ENCODE measurements at places on chromosomes 7 and 10.

- DNase-seq, result no peak
Observed at GRCh38 chr10:7302392-7302906, 108.4 kb downstream of the SFMBT2 start.

GRCh38 chr7:153522261-153522660 is 529.9 kb upstream of the DPP6 start:
- no peak for DNase-seq

GRCh38 chr7:11315666-11316258 is 342.1 kb downstream of the PHF14 start:
- no peak for DNase-seq

GRCh38 chr10:50216418-50216817 is 34.9 kb downstream of the ASAH2 start:
- no peak for DNase-seq

- no peak for DNase-seq
Observed at GRCh38 chr7:73585196-73585595, 6.8 kb upstream of the TBL2 start.

DNA sequence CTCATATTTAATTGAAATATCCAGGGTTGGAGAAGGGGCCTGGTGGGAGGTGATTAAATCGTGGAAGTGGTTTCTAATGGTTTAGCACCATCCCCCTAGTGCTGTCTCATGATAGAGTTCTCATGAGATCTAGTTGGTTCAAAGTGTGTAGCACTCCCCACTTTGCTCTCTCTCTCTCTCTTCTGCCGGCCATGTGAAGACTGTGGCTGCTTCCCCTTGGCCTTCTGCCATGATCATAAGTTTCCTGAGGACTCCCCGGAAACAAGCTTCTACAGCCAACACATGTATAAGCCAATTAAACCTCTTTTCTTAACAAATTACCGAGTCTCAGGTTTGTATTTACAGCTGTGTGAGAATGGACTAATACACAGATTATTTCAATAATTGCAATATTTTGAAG is 305.8 kb upstream of the KCND2 start:
- no peak for DNase-seq

DNA sequence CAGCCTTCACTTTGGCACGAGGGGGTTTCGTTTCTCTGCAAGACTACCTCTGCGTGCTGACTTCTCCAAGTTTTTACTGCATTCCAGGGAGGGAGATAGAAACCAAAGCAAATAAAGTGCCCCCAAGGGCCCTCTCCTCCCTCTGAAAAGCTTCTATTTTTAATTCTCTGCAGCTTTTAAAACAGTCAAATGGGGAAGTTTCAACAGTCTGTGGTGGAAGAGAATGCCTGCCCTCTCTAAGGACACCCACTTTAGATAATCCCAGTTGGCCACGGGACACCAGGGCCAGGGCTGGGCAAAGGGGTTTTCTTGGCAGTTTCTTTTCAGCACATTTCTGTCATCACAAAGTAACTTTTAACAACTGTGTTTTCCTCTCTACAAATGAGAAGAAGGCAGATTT is 386.7 kb upstream of the NPVF start:
- DNase-seq, result peak; percentile 33

DNA sequence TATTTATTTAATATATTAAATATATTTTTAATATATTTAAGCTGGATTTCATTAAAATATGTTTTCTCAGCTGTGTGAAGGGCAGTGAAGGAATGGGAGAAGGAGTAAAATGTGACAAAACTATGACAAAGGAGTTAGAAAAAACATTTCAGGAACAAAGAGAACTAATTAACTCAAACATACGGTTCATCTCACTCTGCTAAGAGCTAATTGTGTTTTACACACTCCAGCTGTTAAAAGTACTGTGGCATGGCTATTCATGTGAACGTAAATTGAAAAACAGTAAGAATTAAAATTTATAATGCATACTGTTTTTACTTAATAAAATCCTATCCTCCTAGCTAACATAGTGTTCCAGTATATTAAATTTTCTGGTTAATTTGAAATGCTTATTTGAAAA is 262.5 kb upstream of the GNAI1 start:
- no peak for DNase-seq

- peak; percentile 82 for DNase-seq
Observed at GRCh38 chr10:123132576-123133477, 2.9 kb upstream of the HMX3 start.

DNA sequence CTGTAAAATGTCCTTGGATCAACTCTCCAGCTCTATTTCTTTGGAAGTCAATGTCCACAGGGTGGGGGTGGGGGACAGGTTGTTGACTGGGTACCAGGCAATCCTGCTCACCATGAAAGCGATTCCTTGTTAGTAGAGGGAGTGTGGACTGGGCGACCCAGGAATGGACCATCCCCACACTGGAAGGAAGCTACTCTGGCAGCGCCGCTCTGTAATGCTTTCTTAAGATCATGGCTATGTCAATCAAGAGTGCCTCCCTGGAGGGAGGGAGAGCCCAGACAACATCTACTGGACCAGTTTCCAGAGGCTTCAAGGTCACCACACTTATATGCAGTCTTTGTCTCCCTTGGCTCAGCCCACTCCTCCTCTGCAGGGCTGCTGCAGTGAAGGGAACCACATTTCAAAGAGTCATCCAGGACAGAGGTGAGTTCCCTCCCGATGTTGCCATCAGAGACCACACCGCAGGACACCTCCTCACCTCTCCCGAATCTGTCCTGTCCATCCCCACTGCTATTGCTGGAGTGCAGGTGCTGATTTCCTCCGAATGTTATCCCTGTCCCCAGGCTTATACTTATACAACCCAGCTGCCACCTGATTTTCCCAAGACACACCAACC is 6.9 kb downstream of the GIMAP5 start:
- DNase-seq, result no peak

DNA sequence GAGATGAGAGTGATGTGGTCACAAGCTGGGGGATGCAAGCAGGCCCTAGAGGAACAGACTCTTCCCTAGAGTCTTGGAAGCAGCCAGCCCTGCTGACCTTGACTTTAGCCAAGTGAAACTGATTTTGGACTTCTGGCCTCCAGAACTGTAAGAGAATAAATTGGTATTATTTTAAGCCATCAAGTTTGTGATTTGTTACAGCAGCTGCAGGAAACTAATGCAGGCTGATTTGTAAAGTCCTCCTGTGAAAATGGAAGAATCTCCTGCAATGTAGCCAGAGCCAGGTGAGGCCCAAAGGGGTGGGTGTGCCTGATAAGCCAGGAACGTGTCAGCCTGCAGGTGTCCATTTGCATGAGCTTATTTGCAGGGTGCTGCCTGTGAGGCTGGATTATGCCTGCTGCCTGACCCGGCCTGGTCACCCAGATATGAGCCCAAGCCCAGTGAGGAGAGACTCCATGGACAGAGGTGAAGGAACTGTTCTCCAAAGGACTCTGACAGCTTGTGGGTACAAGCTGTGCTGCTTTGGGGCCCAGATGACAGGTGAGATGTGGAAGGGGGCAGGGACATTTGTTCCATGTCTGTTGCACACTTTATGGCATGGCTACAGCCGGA is 24.6 kb upstream of the PLEKHA1 start:
- no peak for DNase-seq

DNA sequence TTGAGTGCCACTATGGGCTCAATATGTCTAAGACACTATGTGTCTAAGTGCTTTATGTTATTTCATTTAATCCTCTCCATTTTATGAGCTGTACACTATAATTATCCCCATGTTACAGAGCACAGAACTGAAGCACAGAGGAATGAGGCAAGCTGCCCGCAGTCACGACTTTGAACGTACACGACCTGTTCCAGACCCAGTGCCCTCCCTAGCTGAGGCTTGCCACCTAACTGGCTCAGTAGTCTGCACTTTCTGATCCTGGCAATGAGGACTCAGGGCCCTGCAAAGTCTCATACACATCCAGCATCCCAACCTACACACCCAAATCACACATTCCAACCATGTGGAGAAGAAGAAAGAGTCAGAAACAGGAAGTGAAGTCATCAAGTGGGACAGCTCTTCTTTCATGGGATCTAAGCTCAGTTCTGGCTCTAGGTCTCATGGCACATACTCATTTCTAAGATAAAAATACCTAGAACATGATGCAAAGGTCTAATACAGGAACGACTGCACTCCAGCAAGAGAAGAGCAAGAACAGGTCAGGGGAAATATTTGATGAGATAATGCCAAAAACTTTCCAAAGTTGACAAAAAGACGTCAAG is 42.4 kb upstream of the DDC start:
- DNase-seq, result no peak

GRCh38 chr10:25522946-25523608 is 348.3 kb downstream of the GPR158 start:
- no peak for DNase-seq

- no peak for DNase-seq
Observed at GRCh38 chr7:41098402-41098801, 604.5 kb downstream of the INHBA start.

- DNase-seq, result no peak
Observed at GRCh38 chr7:156618780-156619367, 21.7 kb upstream of the RNF32 start.

- no peak for DNase-seq
Observed at GRCh38 chr10:12103802-12104201, 25.7 kb upstream of the SEC61A2 start.

GRCh38 chr7:31443457-31443856 is 70.4 kb upstream of the ITPRID1 start:
- DNase-seq, result peak; percentile 55

- DNase-seq, result no peak
Observed at GRCh38 chr10:127797339-127797738, 60.4 kb downstream of the FOXI2 start.

DNA sequence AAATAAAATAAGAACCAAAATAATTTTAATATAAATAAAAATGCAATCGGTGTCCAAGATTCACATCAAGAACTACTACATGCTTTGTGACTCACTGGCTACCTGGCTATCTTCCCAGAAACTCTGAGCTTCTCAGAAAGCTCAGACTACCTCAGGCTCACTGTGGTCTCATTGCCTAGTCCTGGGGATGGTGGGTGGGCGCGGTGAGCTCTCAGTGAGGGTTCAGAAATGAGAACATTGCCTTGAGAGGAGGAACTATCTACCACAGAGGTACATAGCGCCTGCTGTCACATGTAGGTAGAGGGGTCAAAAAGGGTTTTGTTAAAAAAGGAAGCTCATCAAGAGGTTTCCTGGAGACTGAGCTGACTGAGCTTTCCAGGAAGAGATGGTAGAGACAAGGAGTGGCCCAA is 108.0 kb downstream of the WDFY4 start:
- no peak for DNase-seq

DNA sequence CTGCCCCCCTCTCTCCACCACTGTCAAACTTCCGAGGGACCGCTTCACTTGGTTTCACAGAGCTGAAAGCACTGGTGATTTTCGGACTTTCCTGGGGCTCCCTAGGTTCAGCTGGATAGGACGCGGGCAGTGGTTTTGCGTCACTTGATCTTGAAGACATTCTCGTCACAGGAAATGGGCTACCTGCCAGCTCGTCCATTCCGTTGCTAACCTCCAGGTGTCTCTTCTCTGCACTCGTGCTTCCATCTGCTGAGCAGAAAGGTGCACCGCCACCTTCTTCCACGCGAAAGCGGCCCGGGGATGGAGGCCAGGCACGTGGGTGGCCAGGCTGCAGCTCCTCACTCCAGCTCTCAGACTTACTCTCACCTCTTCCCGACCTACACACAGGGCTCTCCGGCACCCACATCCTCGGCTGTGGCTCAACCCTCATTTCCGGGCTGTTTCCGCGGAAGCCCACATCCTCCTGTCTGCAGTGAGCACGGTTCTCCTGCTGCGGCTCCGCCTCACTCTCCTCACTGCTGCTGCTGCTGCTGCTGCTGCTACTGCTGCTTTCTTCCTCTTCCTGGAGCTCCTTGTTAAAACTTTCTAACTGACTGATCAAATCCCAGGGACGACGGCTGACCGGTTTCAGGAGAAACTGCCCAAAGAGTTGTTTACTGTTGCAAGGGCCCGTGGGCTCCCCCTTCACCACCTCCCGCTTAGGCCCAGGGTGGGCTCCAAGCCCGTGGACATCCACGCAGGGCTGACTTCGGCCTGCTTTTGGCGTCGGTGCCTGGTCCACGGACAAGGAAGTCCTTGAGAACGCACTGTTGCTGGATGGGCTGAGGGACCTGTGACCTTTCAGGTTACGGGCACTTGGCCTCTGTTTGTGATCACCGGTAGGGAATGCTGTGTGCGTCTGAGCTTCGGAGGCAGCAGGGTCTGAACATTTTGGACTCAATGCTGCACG is 32.1 kb downstream of the JCAD start:
- DNase-seq, result no peak

- DNase-seq, result no peak
Observed at GRCh38 chr7:473211-473734, 46.4 kb downstream of the PDGFA start.

GRCh38 chr7:74587435-74588126 is 69.9 kb upstream of the GTF2I start:
- peak; percentile 53 for DNase-seq

DNA sequence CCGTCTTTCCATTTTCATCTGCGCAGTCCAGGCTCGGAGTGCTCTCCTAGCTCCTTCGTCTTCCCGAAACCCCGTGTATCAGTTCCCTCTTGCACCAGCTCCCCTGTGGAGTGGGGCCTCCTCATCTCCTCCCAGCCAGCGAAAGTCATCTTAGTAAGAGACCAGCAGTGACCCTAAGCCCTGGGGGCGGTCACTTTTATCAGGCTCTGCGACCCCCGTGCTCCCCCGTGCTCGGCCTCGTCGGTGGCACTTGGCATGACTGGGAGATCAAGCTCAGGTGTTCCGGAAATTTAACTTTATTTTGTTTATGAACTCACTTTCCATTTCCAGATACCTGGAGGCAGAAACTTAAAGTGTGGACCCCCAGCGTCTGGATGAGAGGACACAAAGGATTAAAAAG is 574 bp upstream of the ECHDC3 start:
- no peak for DNase-seq

GRCh38 chr7:40072268-40072667 is 62.2 kb downstream of the MPLKIP start:
- DNase-seq, result no peak

DNA sequence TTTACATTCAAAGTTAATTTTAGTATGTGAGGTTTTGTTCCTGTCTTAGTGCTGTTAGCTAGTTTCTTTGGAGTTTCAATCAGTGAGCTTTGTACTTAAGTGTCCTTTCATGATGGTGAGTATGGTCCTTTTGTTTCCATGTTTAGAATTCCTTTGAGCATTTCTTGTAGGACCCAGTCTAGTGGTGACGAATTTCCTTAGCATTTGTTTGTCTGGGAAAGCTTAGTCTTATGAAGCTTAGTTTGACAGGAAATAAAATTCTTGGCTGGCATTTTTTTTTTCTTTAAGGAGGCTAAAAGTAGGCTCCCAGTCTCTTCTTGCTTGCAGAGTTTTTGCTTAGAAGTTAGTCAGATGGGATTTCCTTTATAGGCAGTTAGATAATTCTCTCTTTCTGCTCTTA is 209.2 kb upstream of the SEMA3C start:
- DNase-seq, result no peak
